ENCODE measurements at places on chromosomes 5 and 9.

- DNase-seq: no peak
Measured at GRCh38 chr5:175862131-175863012, 9.0 kb upstream of the CPLX2 start.

GRCh38 chr5:150131978-150132694 is 23.5 kb downstream of the PDGFRB start:
- DNase-seq: no peak

GRCh38 chr9:122133263-122133983 is 26.2 kb downstream of the NDUFA8 start:
- no peak for DNase-seq

GRCh38 chr5:180649297-180650039 is at the start of gene FLT4:
FLT4 (minus strand) TSS chr5:180649600; CDS start chr5:180649545, 55 bp downstream.
- DNase-seq: no peak

DNA sequence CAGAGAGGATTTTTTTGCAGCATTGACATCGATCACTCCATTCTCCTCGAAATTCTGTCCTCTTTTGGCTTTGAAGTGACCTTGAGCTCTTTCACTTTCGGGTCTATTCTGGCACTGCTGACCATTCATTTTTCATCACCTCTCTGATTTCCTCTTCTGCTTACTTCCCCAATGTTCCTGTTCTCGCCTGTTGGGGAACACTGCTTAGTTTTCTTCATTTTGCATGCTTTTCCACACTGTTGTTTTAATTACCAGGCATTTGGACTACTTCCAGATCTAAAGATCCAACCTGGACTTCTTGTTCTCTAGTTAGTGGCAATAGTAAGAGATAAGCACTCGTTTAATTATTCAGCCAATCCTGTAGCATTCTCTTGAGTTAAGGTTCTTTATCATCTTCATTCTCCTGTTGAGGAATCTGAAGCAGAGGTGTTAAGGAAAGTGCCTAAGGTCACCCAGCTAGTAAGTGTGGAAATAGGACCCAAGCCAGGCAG is 53.4 kb downstream of the MAN2A1 start:
- DNase-seq: no peak

DNA sequence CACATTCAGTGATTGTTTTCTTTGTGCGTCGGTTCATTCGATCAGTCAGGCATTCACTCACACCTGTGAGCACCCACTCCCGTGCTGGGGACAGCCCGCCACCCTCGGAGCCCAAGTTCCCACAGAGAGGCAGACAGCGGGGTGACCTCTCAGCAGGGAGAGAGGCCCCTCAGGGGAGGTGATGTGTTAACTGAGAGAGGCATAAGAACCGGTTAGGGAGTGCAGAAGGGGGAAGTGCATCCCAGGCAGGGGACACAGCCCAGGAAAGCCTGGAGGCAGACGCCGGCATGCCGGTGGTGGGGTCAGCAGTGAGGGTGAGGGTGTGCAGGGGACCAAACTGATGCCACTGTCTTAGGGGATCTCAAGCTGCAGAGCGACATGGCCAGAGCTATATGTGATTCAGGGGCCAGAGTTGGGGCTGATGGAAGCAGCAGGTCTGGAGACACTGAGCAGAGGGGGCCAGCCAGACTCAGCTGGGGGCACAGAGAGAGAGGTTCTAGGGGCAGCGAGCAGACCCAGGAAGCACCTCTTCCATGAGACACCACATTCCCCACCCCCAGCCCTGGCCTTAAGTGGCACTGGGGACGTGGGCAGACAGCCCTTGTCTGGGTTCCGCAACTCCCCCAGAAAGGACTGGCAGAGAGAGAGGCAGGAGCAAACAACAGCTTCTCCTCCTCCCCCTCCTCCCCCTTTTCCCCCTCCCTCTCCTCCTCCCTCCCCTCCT is 35.9 kb downstream of the HK3 start:
- no peak for DNase-seq

DNA sequence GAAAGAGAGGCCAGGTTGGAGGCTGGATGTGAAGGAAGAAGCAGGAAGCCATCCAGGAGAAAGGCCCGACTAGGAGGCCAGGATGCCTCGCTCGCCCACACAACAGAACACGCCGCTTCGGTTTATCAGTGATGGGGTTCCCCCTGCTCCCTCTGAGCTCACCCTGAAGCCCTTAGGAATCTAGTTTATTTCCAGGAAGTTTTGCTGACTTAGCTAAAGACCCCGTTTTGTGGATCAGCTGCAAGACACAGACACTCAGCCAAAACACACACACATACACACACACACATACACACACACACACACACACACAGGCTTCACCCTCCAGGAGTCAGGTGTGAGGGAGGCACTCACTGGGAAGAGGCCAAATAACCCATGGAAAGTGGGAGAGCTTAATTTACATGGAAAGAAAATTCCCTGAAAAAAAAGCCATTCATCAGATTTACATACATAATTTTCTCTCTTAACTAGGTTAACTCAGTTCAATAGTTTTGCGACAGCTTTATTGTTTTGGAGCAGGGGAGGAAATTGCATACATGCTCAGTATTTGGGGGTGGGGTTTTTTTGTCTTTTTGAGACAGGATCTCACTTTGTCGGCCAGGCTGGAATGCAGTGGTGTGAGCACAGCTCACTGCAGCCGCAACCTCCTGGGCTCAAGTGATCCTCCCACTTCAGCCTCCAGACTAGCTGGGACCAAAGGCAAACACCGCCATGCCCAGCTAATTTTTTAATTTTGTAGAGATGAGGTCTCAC is 92.7 kb upstream of the HAND1 start:
- no peak for DNase-seq

DNA sequence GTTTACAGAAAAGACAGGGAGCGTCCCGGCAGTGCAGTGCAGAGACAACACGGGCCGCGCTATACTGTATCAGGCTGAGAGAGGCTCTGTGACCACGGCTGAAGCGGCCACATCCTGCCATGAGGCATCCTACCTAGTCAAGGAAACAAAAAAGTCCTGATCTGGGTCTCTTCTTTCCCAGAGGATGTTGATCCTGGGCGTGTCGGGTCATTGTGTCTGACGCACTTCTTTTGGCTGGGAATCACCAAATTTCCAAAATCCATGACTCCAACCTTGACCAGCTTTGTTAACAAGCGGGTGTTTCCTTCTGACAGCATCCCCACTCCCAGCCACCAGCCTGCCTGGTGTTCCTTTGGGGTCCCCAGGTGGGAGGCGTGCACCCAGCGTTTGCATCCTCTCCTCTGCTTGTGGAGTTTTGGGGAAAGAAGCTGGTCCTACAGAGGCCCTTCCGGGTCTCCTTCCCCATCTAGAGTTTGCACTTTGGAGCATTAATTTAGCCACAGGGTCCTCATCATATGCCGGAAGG is 91.4 kb upstream of the RAI14 start:
- DNase-seq: no peak

DNA sequence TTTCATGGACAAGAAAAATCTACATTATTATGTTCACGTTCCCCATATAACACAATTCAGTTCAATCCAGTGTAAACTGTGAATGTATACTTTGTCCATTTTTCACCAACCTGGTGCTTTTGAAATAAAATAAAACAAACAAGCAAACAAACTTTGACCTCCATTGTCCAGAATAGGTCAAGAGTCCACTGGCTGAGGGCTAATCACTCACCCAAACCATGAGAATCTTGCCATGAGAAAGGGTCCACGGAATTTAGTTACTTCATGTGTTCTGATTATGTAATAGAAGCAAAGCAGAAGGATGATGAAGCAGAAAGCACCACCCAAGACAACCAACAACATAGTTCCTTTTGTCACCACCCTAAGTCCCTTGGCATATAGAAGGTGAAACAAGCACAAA is 28.7 kb downstream of the DIAPH1 start:
- no peak for DNase-seq

DNA sequence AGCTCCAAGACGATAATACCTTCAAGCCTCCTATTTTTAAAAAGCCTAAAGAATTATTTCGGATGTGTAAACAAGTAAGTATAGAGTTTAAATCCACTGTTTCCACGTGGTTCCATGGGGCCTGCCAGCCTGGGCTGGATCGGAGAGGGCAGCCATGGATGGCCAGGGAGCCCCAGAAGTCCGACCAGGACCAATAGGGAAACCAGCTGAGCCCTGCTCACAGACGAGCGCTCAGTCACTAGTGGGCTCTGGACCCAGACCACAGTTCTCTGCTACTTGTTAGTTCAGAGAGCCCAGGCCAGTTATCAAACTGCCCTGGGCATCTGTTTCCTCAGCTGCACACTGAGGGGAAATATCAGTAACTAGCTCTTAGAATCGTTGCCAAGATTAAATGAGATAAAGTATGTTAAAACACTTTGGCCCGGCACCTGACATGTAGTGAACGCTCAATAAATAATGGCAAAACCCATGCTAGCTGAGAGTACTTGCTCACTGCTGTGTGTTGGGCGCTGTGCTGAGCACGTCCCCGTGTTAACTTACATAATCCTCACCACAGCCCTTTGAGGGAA is 124.8 kb downstream of the RGS3 start:
- DNase-seq: no peak

GRCh38 chr5:23164971-23165370 is 311.8 kb upstream of the CDH12 start:
- no peak for DNase-seq

- no peak for DNase-seq
Measured at GRCh38 chr5:151327585-151327984, 19.8 kb downstream of the SLC36A2 start.

- no peak for DNase-seq
Measured at GRCh38 chr5:79122973-79123372, 11.4 kb downstream of the BHMT start.

DNA sequence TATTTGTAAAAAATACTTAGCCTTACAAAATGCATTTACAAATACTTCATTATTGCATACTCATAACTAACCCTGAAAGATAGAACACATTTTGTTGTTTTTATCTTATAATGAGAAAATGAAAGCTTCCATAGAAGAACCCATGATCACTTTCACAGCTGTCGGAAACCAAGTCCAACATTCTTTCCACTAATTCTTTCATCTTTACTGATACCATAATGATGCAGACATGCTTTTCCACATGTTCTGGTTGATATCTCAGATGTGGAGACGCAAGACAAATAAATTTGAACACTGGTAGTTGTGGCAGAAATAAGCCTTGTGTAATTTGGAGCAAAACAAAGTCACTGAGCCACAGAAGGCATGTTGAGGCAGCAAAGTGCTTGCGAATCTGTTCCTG is 136.0 kb downstream of the FBXO4 start:
- no peak for DNase-seq

- DNase-seq: peak; percentile 63
Measured at GRCh38 chr9:137149942-137150616, 11.1 kb downstream of the GRIN1 start.

- DNase-seq: no peak
Measured at GRCh38 chr9:135139366-135139959, 52.0 kb downstream of the OLFM1 start.

- DNase-seq: no peak
Measured at GRCh38 chr5:171355302-171355724, 32.3 kb upstream of the NPM1 start.

DNA sequence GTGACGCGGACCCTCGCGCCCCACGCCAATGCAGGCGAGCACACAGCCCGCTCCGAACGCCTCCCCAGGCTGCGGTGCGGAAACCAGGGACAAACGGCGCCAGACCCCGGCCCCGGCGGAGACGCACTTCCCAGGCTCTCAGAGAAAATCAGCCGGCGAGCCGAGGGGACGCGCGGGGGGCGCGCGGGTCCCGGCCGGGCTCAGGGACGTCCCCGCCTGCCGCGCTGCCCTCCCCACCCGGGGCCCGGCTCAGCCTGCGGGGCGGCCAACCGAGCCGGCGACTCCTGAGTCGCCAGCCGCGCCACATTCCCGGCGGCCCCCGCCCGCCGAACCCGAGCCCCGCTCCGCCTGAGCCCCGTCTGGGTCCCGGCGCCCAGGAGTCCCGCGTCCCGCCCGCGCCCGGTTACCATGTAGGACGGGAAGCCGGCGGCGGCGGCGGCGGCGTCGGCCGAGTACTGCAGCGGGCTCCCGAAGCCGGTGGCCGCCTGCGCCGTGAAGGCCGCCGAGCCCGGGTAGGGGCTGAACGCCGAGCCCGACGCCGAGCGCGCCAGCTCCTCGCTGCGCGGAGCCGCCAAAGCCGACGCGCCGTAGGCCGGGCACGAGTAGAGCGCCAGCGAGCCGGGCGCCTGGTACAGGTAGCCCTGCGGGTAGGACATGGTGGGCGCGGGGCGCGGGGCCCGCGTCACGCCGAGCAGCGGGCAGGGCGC is 566 bp downstream of the IRX2 start:
- DNase-seq: no peak

- DNase-seq: no peak
Measured at GRCh38 chr5:98934546-98934945, 5.7 kb upstream of the CHD1 start.

- DNase-seq: peak; percentile 67
Measured at GRCh38 chr9:97983589-97984187, 547 bp downstream of the ANP32B start.

GRCh38 chr5:165836046-165836445 is 2330.6 kb downstream of the MAT2B start:
- no peak for DNase-seq

GRCh38 chr5:165525271-165525670 is 2019.9 kb downstream of the MAT2B start:
- DNase-seq: no peak

DNA sequence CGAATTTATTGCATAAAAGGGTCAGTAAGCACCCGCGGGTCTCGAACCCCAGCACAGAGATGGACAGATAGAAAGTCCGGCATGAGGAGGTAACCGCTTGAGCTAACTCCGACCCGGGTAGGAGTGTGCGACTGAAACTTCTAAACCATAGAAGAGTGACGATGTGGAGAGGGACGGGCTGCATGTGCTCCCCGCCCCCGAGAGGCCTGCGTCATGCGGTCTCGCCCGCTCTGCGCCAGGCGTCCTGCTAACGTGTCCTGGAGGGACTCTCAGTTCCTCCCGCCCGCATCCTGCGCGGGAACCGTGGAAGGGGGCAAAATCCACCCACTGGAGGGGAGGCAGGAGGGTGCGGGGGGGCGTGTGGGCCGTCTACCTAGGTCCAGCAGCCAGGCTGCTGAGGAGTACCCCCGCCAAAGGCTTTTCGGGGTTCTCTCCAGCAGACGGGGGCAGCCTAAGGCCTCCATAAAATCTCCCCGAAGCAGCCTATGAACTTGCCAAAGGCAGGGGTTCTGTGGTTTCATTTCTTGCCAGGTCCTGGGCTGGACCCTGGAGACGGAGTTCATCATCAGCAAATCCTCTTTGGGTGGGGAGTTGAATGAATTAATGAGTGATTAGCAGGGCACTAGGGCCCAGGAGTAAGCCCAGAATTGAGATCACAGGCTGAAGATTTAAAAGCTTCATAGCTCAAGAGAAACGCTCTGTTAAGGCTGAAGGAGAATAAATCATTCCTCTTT is 51.9 kb downstream of the TGFBI start:
- peak; percentile 74 for DNase-seq

GRCh38 chr5:31688515-31689092 is 49.7 kb downstream of the PDZD2 start:
- no peak for DNase-seq

GRCh38 chr5:115126303-115126702 is 43.4 kb downstream of the TRIM36 start:
- no peak for DNase-seq
